ENCODE measurements at places on chromosomes 5 and 9.

GRCh38 chr9:73689051-73689870 lies 537.6 kb downstream of the ANXA1 start:
- no peak for DNase-seq

GRCh38 chr5:83157163-83157562 lies 79.8 kb downstream of the XRCC4 start:
- DNase-seq, result no peak

DNA sequence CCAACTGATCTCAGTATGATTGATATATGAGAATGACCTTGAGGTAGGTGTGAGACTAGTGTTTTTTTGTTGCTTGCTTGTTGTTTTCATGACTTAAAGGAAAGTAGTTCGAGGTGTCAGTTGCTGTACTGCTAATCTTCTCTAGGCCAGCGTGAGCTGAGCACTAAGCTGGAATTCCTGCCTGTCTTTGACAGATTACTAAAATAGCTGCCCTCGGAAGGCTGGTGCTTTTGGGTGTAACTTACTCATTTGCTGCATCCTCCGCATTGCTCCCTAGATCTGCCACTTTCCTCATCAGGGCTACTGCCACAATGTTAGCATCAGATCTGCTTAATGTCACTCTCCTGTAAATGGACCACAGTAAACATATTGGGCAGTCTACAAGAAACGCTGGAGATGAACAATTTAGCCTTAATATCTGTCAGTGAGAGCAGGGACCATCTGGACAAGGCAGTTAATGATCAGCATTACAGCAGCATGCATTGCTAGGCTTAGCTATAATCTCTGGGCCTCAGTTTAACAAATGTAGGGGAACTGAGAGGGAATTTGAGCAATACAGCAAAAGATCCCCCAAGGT lies 106.6 kb upstream of the CDH6 start:
- DNase-seq, result no peak

DNA sequence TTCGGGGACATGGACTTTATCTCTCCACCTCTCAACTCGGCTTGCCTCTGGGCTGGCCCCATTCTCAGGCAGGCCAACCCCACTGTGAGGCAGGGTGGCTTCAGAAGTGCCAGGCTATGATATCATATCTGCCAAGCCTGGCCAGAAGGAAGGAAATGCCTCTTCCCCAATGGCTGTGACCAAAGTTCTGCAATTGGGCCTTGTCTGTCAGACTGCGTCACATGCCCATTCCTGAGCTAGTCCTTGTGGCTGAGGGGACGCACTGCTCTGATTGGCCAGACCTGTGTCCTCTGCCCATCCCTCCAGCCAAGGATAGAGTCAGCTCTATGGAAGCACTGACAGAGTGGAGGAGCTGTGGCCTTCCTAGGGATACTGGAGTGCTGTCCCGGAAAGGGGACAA lies 11.9 kb downstream of the SMIM23 start:
- DNase-seq, result no peak

DNA sequence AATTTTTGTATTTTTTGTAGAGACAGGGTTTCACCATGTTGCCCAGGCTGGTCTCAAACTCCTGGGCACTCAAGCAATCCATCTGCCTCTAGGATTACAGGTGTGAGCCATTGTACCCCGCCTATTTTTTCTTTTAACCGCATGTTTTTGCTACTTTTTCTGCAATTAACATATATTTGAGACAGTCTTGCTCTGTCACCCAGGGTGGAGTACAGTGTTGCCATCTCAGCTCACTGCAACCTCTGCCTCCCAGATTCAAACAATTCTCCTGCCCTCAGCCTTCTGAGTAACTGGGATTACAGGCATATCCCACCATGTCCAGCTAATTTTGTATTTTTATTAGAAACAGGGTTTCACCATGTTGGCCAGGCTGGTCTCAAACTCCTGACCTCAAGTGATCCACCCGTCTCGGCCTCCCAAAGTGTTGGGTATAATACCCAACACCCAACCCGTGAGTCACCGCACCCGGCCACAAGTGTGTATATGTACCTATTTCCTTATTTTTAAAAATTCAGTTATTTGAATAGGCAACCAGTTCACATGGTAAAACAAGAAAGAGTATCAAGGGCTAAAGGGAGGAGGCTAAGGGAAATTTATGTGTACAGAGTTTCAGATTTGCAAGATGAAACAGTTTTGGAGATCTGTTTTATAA lies 13.3 kb downstream of the PHAX start:
- DNase-seq, result no peak

- no peak for DNase-seq
These were observed 153.8 kb downstream of the GOLPH3 start for GRCh38 chr5:32020271-32020670.

DNA sequence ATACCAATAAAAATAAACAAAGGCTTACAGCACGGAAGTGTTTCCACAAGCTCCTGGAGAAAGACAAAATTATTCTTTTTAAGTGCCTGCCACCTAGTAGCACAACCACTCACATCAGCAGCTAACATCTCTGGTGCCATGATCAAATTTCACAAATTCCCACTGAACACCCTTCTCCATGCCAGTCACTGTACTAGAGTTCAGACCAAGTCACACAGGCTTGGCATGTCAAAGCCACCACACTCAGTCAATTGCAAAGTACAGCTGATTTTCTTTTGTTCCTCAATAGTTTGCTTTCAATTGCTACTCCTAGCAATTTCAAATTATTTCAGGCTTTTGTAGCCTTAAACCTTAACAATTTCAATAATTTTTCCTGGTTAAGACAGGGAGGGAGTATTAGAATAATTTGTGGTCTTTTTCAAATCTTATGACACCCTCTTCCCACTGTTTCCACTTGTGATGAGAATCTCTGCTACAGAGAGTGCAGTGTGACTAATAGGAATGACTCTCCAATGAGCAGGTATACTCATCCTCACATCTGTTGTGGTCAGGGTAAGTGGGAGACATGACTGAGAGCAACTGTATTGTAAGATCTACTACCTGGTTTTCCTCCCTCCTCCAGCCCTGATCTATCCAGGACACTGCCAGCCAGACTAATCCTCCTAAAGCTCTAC lies 46.2 kb downstream of the RNF145 start:
- no peak for DNase-seq
